ENCODE measurements at places on chromosomes 12 and 14.
A peak's percentile ranks its signal among the peaks of the same experiment; 100 is the strongest.

DNA sequence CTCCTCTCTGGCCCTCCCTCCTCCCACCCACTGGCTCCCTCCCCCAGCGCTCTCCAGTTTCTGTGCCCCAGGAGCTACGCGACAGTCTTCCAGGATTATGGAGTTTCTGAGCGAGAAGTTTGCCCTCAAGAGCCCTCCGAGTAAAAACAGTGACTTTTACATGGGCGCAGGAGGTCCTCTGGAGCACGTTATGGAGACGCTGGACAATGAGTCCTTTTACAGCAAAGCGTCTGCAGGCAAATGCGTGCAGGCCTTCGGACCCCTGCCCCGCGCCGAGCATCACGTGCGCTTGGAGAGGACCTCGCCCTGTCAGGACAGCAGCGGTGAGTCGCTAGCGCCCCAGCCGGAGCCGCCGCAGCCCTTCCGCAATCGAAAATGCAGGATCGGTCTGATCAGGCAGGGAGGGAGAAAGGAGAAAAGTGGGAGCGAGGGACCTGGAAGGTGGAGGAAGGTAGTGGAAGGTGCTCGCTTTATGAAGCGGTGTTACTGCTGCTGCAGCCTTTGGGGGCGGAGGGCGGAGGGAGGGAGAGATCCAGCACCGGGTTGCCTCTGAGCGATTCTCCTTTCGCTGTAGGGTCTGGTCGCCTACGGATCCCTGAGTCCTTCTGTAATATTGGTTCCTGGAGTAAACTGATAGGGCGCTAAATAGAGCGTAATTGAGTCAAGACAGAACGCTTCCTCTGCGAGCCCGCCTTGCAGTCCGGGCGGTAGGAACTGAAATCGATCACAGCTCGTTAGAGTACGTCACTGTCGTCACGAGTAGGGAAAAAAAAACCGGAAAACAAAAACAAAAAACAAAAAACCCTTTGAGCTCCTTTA is at the start of gene ALX1:
Gene ALX1 (plus strand): TSS at position 56 of the 819 bp plus-strand sequence. CDS start 42 bp downstream, at position 98.
- DNase-seq, result peak; percentile 94
- H3K27ac ChIP-seq, result peak within 1 kb of the TSS; percentile 72
- H3K4me3 ChIP-seq, result peak within 1 kb of the TSS; percentile 99
- no peaks in the 10 kb centered on the region for H3K36me3 ChIP-seq
- peaks cover 36% of the 10 kb centered on the region for H3K27me3 ChIP-seq

DNA sequence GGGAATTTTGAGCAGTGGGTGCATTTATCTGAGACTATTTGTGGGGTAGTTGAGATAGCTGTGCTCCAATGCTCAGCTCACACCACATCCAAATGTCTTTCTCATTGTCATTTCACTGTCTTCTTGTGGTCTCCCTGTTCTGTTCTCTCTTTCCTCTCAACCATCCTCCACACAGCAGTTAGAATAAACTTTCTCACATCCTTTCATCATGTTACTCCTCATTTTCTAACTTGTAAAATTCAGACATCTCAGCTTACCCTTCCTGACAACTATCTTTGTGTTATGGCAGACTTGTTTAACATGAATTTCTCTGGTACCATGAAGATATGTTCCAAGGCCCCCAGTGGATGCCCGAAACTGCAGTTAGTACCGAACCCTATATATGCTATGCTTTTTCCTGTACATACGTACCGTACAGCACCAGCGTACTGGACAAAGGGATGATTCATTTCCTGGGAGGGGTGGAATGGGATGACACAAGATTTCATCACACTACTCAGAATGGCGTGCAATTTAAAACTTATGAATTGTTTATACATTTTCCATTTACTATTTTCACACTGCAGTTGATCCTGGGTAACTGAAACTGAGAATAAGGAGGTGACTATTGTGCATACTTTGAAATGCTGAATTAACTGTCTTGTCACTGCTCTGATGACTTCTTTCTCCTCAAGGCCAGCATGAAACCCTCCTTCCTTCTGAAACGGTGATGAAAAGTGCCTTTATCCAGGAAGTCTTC is 177.1 kb upstream of the SLC38A2 start:
- H3K27me3 ChIP-seq, result no peaks in the 10 kb centered on the region
- no peak overlapping the region for H3K27ac ChIP-seq
- H3K4me1 ChIP-seq, result no peaks in the 10 kb centered on the region
- no peak overlapping the region for H3K4me3 ChIP-seq

DNA sequence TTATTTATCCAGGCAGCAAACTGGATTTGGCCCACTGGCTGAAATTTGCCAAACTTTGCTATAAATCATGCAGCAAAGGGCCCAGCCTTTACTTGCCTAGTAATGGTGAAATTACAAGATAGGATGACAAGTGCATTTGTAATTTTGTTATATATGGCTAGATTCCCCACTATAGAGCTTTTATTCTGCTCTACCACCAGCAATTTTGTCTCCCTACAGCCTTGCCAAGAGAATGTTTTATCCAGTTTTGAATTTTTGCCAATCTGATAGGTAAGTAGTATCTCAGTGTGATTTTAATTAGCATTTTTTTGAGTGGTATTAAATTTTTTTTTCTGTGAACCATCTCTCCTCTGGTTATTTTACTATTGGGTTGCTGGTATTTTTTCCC is 161.6 kb downstream of the SLC41A2 start:
- no peak for DNase-seq
- no peak overlapping the region for H3K4me3 ChIP-seq
- no peaks in the 10 kb centered on the region for H3K36me3 ChIP-seq
- H3K27me3 ChIP-seq, result no peaks in the 10 kb centered on the region

GRCh38 chr14:103526914-103527248 is 2.1 kb upstream of the TRMT61A start:
- H3K27ac ChIP-seq, result no peak overlapping the region
- peaks cover 7% of the 10 kb centered on the region for H3K27me3 ChIP-seq
- no peaks in the 10 kb centered on the region for H3K4me1 ChIP-seq
- DNase-seq, result no peak
- H3K4me3 ChIP-seq, result peak overlapping the region; percentile 62

DNA sequence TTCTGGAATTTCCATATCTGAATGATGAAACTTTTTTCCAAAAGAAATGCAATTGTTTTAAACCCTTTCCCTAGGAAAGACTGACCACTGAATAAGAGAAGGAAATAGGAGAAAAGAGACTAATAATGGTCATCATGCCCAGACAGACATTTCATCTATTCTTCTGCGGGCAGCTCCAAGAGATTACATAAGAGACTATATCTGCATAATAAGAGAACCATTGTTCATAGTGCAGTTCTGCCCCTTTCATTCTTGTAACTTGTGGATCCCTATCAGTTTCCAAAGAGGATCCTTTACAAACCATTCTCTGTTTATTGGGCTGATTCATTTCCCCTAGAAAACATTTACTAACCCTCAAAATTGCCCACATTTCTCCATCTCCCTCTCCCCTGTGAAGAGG is 197.8 kb downstream of the FSCB start:
- no peak for DNase-seq
- H3K36me3 ChIP-seq, result no peaks in the 10 kb centered on the region
- no peaks in the 10 kb centered on the region for H3K27me3 ChIP-seq
- no peak overlapping the region for H3K27ac ChIP-seq

DNA sequence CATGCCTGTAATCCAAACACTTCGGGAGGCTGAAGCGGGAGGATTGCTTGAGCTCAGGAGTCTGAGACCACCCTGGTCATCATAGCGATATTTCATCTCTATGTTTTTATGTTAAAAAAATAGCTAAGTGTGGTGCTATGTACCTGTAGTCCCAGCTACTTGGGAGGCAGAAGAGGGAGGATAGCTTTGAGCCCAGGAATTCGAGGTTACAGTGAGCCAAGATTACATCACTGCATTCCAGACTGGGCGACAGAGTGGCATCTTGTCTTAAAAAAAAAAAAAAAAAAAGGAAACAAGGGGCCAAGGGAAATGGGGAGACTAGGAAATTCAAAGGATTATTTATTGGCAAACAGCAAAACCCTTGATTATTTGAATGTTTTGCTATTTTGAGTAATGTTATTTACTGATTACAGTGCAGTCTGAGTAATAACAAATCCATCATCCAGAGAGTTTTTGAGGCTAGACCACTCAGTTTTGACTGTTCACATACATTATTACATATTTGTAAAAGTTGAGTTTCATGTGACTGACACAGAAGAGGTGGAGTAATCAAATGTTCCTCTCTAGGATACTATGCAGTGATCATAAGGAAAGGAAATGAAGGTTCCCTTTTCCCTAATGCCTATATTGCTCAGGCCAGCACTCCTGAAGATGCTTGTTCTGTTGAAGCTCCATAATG is 40.8 kb downstream of the PRKCH start:
- H3K4me1 ChIP-seq, result no peaks in the 10 kb centered on the region
- H3K27ac ChIP-seq, result no peak overlapping the region
- H3K36me3 ChIP-seq, result no peaks in the 10 kb centered on the region
- H3K4me3 ChIP-seq, result no peak overlapping the region
- no peaks in the 10 kb centered on the region for H3K27me3 ChIP-seq
- DNase-seq, result no peak

GRCh38 chr14:26765768-26766520 is 168.1 kb upstream of the NOVA1 start:
- no peaks in the 10 kb centered on the region for H3K36me3 ChIP-seq
- H3K4me1 ChIP-seq, result no peaks in the 10 kb centered on the region
- H3K27ac ChIP-seq, result no peak overlapping the region
- no peak overlapping the region for H3K4me3 ChIP-seq
- no peaks in the 10 kb centered on the region for H3K27me3 ChIP-seq

GRCh38 chr14:100868621-100869370 is 34.7 kb downstream of the RTL1 start:
- H3K4me3 ChIP-seq, result no peak overlapping the region
- DNase-seq, result no peak
- H3K27me3 ChIP-seq, result no peaks in the 10 kb centered on the region
- H3K27ac ChIP-seq, result no peak overlapping the region
- no peaks in the 10 kb centered on the region for H3K36me3 ChIP-seq

GRCh38 chr12:44842669-44843068 is 33.4 kb downstream of the NELL2 start:
- H3K4me3 ChIP-seq, result no peak overlapping the region
- DNase-seq, result no peak
- H3K4me1 ChIP-seq, result no peaks in the 10 kb centered on the region

DNA sequence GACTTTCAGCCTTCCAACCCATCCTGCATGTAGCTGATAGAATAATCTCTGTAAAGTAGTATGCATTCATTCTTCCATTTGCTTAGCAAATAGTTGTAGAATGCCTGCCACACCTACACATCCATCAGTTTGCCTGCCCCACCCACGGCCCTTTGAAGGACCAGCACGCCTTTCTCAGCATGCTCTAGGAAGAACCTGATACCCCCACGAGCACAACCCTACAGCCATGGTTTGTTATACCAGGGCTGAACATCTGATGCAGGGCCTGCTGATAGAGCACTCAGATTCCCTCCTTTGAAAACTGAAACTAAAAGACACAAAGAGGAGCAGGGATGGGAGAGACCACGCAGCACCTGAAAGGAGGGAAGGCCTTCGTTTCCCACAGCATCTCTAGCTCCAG is 205.1 kb downstream of the ANO2 start:
- H3K27me3 ChIP-seq, result no peaks in the 10 kb centered on the region
- H3K36me3 ChIP-seq, result no peaks in the 10 kb centered on the region
- DNase-seq, result no peak

DNA sequence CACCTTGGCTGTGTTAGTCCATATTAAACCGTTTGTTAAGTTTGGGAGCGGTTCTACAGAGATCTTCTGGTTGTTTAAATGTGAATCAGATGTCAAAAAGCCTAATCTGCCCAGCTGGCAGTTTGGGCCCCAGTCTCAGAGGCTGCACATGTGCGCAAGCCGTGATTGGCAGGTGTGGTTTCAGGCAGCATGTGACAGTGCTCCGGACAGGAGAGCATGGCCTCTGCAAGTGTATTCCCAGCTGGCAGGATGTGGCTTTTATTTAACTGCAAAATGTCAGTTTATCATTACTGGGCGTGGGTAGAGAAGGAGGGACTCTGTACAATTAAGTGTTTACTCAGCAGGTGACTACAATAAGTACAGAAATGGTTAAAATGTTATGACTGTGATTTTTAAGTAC is 77.5 kb downstream of the PELI2 start:
- no peaks in the 10 kb centered on the region for H3K4me1 ChIP-seq
- H3K27me3 ChIP-seq, result no peaks in the 10 kb centered on the region
- H3K27ac ChIP-seq, result no peak overlapping the region
- DNase-seq, result no peak
- H3K36me3 ChIP-seq, result no peaks in the 10 kb centered on the region

DNA sequence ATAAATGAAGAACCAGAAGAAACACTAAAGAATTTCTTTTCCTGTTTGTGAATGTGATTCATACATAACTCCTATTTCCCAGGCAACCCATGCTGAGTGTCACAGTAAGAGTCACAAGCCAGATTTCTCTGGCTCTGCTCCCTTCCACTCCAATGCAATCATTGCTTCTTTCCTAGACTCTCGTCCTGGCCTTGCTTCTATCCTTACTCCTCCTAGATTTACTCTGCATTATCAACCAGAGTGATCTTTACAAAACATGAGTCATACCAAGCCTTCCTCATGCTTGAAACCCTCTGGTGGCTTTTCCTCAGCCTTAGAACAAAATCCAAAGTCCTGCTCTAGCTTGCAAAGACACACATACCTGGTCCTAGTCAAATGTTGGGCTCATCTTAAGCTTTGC is 13.3 kb downstream of the IL22 start:
- H3K4me3 ChIP-seq, result no peak overlapping the region
- no peaks in the 10 kb centered on the region for H3K36me3 ChIP-seq
- H3K4me1 ChIP-seq, result no peaks in the 10 kb centered on the region
- no peak for DNase-seq
- no peaks in the 10 kb centered on the region for H3K27me3 ChIP-seq

DNA sequence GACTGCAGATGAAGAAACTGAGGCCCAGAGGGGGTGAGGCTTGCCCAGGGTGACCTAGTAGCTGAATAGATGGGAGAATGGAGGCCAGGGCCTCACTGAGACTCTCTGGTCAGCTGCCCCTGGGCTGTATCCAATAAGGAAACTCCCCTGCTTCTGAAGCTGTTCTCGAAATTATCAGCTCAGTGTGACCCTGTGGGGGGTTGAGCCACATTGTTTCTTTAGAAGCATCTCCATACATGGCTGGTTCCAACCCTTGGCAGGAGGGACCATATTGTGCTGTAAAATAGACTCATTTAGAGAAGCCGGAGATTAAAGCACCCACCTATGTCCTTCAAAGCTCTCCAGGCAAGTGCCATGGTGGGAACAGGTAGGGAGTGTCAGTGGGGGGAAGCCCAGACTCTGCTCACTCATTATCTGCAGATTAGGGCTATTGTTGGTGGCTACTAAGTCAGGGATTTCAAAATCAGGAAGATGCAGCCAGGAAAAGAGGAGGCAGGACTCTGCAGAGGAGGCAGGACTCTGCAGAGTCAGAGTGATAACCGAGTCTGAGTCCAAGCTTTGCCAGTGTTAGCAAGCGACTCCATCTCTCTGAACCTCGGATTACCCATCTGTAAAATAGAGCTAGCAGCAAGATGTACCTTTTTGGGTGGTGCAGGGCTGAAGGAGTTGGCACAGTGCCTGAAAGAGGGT is 3.5 kb downstream of the SERPINA5 start:
- no peaks in the 10 kb centered on the region for H3K4me1 ChIP-seq
- H3K27me3 ChIP-seq, result no peaks in the 10 kb centered on the region
- no peak for DNase-seq
- peaks cover 3% of the 10 kb centered on the region for H3K36me3 ChIP-seq
- no peak overlapping the region for H3K4me3 ChIP-seq
